ENCODE measurements at places on chromosomes 5 and 9.
A peak's percentile ranks its signal among the peaks of the same experiment; 100 is the strongest.

DNA sequence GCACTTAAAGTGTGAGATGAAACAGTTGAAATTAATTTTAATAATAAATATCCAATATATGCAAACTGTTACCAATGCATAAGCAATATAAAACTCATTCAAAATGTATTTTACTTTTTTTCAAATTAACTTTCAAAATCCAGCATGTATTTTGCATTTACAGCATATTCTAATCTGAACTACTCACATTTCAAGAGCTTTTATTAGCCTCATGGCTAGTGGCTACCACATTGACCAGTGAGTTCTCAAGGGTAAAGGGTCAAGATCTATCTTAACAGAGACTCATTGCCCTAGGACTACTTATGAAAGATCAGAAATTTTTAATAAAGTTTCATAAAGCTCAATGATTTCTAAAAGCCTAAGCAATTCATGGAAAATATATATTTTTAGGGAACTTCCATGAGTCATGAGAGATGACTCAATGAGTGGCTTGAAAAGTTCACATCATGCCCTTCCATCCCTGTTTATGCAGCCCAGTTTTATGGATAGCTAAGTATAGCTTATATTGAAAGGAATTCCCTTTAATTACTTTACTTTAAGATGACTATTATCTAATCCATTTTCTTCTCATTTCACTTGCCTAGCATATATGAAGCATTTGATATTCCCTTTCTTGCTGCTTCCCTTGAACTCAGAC lies 608.6 kb downstream of the SLCO4C1 start:
- no peak for DNase-seq

DNA sequence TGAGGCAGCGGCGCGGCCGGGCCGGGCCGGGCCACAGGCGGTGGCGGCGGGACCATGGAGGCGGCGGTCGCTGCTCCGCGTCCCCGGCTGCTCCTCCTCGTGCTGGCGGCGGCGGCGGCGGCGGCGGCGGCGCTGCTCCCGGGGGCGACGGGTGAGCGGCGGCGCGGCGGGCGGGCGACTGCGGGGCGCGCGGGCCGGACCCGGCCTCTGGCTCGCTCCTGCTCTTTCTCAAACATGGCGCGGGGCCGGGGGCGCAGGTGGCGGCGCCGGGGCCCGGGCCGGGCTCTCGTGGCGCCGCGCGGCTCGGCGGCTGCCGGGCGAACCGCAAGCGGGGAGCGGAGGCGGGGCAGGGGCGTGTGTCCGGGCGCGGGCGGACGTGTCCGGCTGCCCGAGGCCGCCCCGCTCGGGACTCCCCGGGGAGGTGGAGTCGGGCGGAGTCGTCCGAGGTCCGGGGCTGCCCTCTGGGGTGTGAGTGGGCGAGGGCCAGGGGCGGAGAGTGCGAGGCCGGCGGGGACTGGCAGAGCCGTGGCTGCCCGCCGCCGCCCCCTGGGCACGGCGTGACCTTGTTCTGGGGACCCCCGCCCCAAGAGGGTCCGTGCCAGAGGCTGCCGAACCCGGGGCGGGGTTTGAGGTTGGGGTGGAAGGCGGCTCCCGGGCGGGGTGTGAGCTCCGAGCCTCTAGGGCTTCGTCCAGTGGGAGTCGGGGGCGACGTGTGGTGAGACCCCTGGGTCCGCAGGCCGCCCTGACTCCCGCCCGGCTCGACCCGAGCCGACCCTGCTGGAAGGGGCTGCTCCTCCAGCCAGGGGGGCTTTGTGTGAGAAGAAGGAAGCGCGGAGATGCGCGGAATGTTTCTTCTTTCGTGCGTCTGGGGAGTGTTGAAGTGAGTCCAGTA lies 485 bp downstream of the TGFBR1 start:
- DNase-seq = peak; percentile 70

DNA sequence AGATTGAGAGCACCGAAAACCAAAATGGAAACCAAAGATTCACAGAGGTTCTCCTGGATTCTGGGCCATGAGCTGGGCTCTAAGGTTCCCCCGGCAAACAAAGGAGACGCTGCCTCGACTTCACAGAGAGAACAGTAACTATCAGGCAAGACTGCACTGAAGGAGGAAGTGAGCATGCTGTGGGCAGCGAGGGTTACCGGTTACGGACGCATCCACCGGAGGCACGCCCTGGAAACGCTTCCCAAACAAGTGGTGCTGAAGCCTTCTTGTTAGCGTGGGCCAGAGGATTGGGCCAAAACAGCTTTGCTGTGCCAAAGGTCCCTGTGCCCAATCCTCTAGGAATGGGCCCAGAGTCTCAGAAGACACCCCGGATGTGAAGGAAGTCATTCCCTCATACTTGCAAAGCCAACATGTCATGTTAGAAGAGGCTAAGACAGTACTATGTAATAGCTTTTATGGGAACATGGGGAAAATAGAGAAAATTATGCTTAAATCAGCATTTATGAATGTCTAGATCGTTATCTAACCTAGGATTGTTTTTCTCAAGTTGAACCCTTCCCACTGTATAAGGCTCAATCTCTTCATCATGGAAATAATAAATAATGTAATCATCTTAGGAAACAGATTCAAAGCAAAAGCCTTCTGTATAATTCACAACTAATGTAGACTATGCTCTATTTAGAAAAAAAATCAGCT lies 145.4 kb downstream of the GABBR2 start:
- no peak for DNase-seq

DNA sequence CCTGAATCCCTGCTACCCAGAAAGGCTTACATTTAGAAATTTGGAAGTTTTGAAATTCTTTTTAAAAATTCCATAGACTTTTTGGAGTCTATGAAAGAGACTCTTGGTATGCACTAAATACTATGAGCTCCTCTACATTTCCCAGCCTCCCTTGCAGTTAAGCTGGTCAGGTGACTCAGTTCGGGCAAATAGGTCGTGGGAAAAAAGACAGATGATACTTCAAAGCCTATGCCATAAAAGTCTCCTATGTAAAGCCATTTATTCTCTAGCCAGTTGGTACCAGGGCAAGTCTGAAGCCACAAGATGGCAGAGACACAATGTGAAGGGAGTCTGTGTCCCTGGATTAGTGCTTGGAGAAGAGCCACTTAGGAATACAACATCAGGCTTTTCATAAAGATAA lies 101.8 kb downstream of the BOD1 start:
- DNase-seq = no peak

GRCh38 chr9:113380869-113381378 lies 4.1 kb upstream of the HDHD3 start:
- no peak for DNase-seq

DNA sequence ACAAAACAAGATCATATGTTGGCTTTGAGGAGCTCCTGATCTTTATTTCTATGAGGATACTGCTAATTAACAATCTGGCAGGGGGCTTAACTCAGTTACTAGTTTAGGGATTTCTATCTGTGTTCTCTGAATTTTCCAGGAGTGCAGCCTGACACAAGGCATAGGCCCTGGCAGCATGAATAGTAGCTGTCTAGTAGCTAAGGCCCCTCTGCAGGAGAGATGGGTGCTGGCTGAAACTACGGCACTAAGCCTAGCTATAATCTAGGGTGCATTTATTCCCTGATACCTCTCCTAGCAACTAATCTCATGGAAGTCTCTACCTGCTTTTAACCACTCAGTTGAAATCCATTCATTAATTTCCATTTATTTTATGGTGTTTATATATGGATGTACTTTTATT lies 268.2 kb downstream of the TMEM232 start:
- no peak for DNase-seq

DNA sequence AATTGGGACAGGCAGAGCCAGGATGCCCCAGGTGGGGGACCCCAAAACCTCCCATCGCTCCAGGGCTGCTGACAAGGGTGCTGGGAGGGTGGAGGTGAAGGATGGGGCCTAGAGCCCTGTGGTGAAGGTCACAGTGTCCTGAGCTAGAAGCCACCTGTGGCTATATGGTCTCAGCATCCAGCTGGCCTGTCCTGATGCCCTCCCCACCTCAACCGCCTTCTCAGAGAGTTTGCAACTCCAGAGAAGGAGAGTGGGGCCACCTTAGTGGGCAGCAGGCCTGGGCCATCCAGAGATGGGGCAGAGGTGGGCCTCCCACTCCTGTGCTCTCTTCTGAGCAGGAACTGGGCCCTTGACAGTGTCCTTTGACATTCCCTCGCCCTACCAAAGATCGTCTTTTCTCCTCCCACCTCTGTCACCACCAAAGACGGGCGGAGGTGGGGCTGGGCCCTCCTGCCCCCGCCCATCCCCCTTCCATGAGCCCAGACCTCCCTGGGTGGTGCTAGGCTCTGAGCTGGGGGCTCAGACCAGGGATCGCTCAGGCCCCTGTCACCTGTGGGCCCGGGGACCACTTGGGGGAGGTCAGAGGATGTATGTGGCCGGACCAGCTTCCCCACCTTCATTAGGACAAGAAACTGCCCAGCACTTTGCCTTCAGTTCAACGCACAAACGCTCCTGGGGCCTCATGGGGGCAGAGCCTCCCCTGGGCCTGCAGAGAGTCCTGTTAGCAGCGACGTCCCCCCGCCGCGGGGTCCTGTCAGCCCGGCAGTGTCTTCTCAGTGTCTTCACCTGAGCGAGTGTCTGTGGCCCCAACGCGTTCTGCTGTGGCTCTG lies 10.0 kb upstream of the DOLPP1 start:
- DNase-seq = no peak

GRCh38 chr5:40841068-40841805 lies at the start of gene CARD6:
TSS of gene CARD6 (plus strand) at chr5:40841367. CDS start at chr5:40841383, 16 bp downstream.
- DNase-seq = peak; percentile 30

- no peak for DNase-seq
Observed at GRCh38 chr5:9784231-9784630, 154.1 kb upstream of the TAS2R1 start.

DNA sequence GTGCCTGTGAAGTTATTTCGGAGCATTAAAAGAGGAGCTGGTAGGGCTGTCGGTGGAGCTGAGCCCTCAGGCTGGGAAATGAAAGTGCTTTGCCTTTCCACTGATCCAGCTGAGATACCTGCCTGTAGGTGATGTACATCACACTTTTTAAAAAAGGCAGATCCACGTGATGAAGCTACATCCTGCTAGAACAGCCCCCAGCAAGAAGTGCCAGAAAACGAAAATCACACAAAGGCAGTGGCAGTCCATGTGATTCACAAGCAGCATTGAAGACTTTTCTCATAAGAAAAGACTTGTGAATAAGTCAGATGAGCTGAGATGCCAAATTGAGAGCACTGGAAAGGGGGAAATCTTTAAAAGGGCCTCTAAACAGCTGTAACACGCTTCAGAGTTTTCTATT lies 765.1 kb downstream of the PTPRD start:
- no peak for DNase-seq

DNA sequence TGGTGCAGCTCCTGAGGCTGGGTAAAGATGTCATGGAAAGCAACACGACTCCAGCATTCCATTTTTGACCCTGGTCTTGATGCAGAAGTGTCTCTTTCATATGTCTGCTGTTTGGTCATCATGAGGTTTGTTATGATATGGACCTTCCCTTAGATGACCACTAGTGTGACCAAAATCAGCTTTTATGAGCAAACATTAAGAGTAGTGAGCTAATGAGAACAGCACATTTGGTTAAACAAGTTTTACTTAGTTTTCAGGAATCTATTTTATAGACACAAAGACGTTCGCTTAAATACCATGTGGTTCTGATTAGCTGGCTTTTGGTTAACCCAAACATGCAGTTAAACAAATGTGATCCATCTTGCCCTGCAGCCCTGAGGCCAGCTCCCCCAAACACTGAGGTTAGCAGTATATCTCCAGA lies 56.7 kb upstream of the ACTBL2 start:
- DNase-seq = no peak

DNA sequence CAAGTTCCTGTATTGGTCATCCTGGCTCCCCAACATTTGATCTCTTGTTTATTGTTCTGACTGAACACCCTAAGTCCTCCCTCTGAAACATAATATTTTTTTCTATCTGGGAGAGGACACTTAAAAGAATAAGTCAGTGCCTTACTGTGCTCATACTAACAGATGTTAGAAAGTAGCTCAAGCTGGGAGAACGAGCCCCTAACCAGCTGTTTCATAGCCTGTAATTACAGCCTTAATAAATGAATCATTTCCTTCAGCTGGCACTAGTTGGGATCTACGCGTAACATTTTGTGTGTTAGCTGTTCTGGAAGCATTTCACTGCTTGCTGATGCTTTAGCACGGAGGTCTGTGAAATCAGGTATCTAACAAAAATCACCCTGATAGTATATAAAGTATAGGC lies 345.9 kb upstream of the RIOK2 start:
- DNase-seq = no peak

DNA sequence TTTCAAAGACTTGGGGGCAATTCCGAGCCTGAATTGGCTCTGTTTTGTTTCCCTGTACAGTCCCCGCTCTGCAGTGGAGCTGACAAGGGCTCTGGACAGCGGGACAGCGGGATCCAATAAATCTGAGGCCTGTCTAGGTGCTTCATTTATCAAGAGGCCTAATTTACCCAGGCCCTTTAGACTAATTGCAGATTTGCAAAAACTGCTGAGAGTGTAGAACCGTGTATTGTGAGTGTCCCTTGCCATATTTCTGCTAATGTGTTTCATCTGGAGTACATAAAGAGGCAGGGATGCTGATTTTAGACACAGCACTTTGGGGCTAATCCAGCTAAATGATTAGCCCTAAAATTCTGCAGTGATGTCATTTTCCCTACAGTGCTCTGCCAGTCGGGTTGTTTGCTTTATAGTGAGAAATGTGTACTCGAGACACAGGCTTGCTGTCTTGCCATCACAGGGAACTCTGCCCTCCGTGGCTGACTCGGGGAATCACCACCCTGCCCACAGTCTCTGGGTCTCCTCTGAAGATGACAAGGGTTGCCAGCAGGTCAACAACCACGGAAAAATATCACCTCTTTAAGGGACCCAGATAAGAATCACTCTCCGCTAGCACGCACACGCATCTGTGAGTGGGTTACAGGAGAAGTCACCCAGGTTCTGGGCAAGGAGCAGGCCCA lies 592.0 kb downstream of the BNC2 start:
- DNase-seq = no peak

GRCh38 chr5:5702934-5703333 lies 280.5 kb downstream of the ICE1 start:
- no peak for DNase-seq

GRCh38 chr5:160674901-160675300 lies 177.1 kb downstream of the ATP10B start:
- DNase-seq = no peak

- DNase-seq = no peak
Observed at GRCh38 chr5:78907255-78907891, 77.7 kb downstream of the ARSB start.

DNA sequence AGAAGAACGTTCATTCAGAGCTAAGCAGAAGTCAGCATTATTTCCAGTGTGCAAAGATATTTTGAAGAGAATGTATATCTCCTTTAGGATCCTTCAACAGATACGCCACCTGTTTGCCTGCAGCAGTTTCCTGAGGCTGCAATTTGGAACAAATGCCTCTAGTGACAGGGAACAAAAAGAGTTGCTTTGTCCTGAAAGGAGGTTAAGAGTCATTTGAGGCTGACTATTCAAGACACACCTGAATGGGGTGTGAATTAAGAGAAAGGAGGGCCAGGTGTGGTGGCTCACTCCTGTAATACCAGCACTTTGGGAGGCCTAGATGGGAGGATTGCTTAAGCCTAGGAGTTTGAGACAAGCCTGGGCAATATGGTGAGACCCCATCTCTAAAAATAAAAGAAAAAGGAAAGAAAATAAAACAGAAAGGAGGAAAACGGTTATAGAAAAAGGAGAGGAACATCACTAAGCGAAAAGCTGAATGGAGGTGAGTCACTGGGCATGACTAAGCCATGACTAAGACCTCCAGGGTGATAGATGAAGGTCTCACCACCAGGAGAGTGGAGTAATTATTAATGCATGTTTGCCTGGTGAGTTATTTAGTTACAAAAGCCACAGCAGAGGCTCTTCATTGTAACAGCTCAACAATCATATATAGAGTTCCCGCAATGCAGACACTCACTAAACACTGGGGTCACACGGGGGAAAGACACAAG lies 255.2 kb upstream of the TNC start:
- DNase-seq = peak; percentile 72
